Fibroblast of skin of abdomen (primary cell): ENCODE measurements at places on chromosomes 1 and 21.
A peak's percentile ranks its signal among the peaks of the same experiment; 100 is the strongest.

DNA sequence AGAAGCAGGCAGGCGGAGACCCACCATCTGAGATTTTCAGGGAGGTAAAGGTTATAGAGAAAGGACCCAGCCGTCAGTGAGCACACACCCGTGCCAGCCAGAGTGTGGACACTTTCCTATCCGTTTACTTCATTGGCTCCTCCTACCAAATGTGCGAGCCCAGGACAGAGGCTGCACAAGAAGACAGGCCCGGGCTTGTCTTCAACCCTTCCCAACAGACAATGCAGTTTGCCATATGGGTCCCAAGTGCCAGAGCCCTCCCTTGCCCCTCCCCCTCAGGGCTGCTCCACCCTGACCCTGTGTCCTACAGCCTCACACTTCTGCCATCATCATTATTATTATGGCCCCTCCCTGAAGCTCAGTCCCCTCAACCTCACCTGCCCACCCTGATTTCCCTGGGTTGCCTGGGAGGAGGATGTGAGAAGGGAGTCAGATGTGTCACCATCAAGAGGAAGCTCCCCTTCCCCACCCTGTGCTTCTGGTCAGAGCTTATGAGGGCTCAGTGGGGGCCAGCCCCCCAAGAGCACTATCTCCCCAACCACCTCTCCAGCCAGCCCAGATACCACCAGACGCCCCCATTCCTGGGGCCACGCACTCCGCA, 9.4 kb downstream of the LAPTM5 start:
- peak; percentile 35 for DNase-seq

GRCh38 chr1:5882367-5883128, 109.7 kb downstream of the NPHP4 start:
- DNase-seq, result no peak

- no peak for DNase-seq
Observed at GRCh38 chr1:183306317-183307042, 111.7 kb downstream of the NMNAT2 start.

- no peak for DNase-seq
Observed at GRCh38 chr21:43343095-43343991, 83.6 kb downstream of the SIK1 start.

- DNase-seq, result no peak
Observed at GRCh38 chr1:3244025-3244926, 175.3 kb downstream of the PRDM16 start.

DNA sequence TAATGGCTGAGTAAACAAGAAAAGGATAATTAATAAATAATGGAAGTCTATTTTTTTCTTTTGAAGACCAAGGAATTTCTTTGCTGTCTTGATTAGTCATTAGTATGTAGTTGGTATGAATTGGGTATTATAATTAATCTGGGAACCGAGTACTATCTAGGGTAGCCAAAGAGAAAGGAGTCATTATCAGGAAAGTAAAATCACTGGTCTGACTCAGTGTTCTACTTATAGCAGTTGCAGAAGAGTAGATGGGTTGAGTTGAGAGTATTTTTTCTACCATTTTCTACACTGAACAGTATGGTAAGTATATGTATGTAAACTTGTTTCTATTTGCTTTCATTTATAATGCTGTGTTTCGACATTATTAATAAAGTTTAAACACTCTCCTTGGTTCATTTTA, 26.6 kb downstream of the CDC14A start:
- DNase-seq, result no peak

DNA sequence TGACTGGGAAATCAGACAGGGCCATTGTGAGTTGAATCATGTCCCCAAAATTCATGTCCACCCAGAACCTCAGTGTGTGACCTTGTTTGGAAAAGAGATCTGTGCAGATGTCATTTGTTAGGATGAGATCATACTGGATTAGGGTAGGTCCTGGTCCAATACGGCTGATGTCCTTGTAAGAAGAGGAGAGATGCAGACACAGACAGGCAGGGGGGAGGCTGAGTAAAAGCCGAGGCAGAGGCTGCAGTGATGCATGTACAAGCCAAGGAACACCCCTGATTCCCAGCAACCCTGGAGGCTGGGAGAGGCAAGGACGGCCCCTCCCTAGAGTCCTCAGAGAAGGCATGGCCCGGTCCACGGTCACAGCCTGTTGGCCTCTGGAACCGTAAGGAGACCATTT, 15.9 kb upstream of the NPPB start:
- DNase-seq, result no peak

GRCh38 chr1:240423246-240423924, 188.6 kb downstream of the GREM2 start:
- no peak for DNase-seq

DNA sequence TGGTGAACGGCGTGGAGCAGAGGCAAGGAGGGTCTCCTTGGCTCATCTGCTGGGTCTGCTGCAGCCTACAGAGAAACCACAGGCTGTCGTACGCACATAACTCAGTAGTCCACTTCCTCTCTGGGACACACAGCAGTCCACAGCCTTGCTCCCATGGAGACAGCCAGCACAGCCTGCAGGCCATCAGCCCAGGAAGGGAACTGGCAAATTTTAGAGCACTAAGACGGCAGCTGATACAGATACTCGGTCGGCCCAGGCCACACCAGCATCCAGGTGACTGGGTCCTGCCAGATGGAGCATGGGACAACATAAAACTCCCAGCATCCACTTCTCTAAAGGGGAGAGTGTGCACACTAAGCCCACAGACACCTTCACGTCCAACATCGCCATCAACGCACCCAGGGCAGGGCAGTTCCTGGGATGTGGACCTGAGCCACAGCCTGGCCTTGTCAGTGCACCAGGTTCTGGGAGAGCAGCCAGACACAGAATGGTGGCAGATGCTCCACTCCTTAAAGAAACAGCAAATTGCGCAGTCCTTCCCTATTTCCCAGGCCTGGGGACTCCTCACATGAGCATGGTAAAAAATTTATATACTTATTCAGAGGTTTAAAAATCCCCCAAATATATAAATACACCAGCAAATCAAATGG, 247.1 kb upstream of the RAB4A start:
- no peak for DNase-seq

GRCh38 chr1:55081188-55081904, 42.0 kb downstream of the PCSK9 start:
- peak; percentile 72 for DNase-seq

- DNase-seq, result peak; percentile 22
Observed at GRCh38 chr1:206935491-206936067, 10.7 kb downstream of the PIGR start.

DNA sequence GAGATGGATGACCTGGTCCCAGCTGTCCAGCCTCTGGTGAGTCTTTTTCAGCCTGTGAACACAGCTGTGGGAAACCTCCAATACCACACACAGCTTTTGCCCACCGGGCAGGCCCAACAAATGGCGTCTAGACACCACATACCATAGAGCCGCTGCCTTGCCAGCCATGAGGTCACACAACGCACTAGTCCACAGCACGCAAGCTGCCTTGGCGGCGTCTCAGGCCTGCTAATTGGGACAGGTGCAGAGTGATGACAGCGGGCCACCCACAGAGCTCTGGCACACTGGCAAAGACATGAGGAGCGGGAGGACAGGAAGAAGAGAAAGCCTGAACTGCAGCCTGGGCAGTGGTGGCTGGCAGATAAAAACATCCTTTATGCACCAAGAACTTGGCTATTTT, 125.5 kb downstream of the ADAMTS1 start:
- DNase-seq, result no peak

DNA sequence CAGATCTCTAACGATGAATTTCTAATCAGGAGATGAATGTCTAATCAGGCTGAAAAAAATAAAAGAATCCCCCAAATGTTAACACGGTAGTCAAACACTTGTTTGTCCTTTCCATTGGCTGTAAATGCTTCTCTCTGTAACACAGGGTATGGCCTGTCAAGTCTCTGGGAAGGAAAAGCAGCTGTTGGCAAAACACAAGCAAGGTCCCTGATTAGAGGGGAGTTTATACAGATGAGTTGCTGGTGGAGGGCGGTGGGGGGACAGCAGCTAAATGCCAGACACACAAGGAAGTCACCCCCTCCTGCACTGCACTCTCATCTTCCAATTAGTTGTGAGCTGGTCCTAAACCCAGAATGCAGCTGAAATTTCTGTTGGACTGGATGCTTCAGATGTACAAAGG, 51.0 kb downstream of the PGBD5 start:
- no peak for DNase-seq

DNA sequence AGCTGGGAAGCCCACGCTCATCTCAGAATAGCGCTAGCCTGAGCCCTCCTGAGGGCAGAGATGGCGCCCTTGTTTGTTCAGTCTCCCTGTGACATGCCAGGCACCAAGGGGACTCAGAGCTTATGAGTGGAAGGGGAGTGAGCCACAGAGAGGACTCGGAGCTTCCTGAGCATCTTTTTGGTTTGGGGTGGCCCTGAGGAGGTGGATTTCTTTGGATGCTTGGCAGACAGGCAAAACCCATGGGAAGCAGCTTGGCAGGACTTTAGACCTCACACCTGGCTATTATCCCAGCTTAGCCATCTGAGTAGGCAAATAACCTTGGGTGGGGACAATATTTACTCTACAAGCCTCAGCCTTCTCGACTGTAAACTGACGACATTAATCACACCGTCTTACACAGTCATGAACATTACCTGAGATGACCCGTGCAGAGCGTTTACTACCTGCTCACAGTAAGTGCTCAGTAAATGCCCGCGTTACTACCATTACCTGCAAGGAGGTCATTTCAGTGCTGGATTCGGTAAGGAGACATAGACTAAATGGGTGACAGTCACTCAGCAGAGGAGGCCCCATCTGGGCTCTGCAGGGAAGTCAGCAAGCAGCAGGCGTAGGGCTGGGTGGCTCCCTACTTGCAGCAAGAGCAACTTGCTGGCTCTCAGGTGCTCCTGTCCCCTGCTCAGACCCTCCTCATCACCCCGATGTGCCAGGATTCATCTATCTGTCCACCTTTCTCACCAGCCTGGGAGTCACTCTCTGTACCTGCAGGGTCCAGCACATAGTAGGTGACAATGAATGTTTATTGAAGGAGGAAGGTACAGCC, 54.9 kb downstream of the KLHDC7A start:
- DNase-seq, result no peak

- peak; percentile 57 for DNase-seq
Observed at GRCh38 chr1:32215629-32216480, 6.3 kb downstream of the TMEM234 start.

- DNase-seq, result peak; percentile 44
Observed at GRCh38 chr1:167136191-167136614, 42.3 kb downstream of the STYXL2 start.

GRCh38 chr1:76892675-76893074, 25.4 kb downstream of the ST6GALNAC5 start:
- DNase-seq, result no peak

- no peak for DNase-seq
Observed at GRCh38 chr1:29258976-29259801, 22.9 kb downstream of the PTPRU start.

GRCh38 chr1:63255153-63255552, 67.2 kb upstream of the FOXD3 start:
- DNase-seq, result no peak

- DNase-seq, result no peak
Observed at GRCh38 chr1:233723387-233723786, 109.5 kb downstream of the KCNK1 start.

DNA sequence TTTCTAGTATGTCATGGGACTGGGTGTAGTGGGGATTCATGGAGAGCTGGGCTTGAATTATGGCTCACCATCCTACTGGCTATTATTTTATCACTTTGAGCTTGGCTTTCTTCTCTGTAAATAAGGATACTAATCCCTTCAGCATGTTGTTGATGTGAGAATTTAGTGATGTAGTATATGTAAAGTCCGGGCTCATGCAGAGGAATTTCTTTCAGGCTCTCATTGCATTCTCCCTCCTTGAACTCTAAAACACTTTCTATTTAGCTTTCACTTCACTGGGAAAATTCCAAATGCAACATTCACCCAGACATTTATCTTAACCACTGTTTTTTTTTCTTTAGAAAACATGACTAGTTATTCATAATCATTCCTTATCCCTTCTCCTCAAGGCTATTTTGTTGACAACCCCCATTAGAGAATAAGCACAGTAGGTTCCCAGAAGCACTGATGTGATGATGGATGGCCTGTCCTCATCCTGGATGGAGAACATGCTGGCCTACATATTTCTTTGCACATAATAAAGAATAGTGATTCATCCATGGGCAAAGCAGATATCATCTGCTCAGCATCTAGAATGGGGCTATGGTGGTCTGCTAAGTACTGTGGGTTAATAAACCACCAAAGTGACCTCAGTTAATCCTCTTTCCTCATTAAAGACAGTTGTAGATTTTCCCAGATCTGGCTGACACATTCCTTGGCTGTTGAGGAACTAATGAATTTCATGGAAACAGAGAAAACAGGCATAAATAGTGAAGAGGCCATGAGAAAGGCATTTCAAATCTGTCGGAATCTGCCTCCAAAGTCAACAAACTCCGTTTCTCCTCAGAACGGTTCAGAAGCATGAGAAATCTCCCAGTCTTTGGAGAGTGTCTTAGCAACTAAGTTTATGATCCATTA, 68.0 kb upstream of the CYP2J2 start:
- DNase-seq, result peak; percentile 100

DNA sequence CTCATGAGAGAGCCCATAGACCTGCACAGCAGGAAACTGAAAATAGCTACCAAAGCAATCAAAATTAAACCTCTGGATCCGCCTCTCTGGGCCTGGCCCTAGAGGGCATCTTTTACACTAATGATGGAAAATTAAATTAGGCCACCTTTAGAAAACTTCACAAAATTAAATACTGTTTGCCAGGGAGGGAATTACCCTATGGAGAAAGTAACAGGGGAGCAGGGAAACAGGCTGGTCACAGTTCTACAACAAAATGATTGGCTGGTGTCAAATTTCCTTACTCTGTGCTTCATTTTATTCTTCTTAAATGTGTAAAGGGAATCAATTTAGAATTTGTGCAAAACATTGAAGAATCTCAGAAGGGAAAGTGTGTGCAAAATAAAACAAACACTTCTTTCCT, 62.4 kb downstream of the SPATA46 start:
- no peak for DNase-seq

- no peak for DNase-seq
Observed at GRCh38 chr21:34595457-34595856, 19.5 kb downstream of the RCAN1 start.

DNA sequence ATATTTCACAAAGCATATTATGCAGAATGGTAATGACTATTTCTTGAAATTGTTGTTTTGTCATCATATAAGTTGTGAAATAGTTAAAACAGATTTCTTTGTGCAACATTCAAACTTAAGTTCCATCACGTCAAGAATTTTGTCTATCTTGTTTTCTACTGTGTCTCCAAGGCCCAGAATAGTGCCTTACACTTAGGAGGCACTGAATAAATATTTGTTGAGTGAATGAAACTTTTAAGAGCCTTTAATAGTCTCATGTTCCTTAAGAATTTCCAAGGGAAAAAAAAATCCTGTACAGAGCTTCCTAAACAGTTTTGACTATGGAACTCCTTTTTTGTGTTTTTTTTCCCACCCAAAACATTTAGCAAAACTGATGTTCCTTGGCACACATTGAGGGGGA, 50.8 kb upstream of the TNFSF18 start:
- DNase-seq, result no peak

GRCh38 chr1:1562556-1563195, 12.0 kb downstream of the SSU72 start:
- no peak for DNase-seq

DNA sequence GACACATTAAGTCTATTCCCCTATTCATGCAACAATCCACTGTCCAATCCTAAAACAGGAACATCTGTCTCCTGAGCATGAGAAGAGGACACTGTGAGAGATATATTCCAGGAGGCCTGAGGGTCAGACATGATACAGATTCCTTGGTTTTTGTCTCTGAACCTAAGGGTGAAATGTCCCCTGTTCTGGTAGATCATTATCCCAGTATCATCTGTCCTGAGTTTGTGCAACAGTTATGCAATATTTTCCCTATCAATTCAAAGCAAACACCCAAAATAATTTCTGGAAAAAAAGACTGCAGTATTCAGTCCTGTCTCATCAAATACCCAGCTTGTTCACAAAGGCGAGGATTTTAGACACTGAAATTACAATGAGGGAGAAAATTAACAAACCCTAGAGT, 61.4 kb downstream of the PRKAB2 start:
- DNase-seq, result no peak
